ENCODE measurements at places on chromosomes 2 and 18.

DNA sequence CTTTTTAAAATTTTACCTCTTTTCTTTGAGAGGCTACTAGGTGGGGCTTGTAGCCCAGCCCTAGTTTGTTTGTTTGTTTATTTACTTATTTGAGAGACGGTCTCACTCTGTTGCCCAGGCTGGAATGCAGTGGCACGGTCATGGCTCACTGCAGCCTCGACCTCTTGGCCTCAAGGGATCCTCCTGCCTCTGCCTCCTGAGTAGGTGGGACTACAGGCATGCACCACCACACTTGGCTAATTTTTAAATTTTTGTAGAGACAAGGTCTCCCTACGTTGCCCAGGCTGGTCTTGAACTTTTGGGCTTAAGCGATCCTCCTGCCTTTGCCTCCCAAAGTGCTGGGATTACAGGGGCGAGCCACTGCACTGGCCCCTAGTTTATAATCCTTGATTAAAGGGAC, 35.0 kb downstream of the ERLEC1 start:
- no peak for DNase-seq

GRCh38 chr2:142325870-142326269, 195.1 kb upstream of the LRP1B start:
- DNase-seq = no peak

- DNase-seq = no peak
These were observed 361.2 kb upstream of the GALNT5 start for GRCh38 chr2:156896294-156896693.

GRCh38 chr2:145203891-145204290, 684.0 kb upstream of the ZEB2 start:
- no peak for DNase-seq

DNA sequence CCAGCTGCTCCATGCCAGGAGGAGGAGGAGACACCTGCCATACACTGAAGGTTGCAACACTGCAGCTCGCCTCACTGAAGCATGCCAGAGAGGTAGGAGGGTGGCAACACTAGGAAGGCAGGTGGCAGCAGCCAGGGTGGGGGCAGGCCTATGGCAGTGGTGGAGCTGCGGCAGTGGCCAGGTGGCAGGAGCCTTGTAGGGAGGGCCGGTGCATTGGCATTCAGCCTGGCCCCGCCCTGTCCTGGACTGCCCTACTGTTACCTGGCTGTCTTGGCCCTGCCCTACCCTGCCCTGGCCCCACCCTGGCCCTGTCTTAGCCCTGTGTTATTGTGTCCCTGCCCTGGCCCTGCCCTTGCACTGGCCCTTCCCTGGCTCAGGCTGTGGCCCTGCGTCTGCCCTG, 7.4 kb upstream of the ANKRD62 start:
- DNase-seq = no peak
